ENCODE measurements at places on chromosomes 12 and 14.

DNA sequence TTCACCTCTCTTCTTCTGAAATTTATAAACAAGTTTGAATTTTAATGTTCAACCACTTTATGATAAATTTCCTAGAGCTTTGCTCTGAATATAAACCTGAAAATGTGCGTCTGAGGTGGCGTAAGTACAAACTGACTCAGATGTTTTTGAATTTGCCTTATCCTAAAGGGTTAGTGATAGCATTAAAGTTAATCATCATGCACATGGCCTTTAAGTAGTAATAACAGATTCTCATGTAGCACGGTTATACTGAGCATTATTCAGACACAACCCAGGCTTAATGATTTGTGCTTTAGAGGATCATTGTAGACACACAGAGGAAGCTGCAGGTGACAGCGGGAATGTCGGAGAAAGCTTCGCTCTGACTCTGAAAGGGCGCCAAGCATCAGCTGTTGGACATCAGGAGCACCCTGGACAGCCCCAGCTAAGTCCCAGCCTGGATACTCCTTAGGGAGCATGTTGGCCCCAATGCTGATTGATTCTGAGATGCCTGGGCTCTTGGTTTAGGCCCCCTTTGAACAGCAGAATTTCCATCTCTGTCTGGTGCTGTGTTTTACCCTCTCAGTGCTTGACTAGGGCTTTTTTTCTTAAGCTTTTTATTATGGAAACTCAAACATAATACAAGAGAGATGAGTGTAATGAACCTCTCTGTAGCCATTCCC, 91.1 kb downstream of the PLXNC1 start:
- DNase-seq, result no peak

DNA sequence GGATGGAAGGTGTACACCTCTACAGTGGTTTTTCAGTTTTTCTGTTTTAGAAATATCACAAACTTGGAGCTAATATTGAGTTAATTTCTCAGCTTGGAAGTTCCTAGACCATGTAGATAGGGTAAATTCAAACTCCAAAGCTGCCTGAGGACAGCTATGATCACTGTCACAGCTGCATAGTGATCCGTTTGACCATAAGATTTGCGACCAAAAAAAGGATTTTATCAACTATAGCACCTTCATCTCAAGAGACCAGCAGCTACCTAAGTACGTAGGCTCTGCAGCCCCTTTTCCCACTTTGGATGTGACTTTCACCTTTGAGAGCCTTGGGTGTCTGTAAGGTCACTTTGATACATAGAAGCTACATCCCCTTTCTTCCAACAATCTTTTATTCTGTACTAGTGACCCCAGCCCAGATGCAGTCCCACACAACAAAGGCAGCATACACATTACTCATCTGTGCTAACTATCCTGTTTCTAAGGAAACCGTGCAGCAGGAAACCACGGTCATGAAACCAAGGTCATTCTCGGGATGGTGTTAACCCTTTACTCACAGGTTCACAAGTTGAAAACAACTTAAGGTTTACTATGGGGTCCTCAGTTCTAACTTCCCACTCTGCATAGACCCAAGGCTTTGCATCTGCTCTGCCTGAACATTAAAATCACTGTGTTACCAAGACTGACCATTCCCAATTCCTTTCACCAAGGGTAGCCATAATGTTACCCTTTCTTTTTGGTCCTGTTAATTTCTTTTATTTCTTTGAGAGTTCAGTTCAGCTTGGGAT, 75.4 kb downstream of the IFT81 start:
- DNase-seq, result peak; percentile 29

- DNase-seq, result no peak
Measured at GRCh38 chr14:99006276-99006675, 265.7 kb downstream of the BCL11B start.

GRCh38 chr14:91089958-91090535, 23.8 kb upstream of the DGLUCY start:
- DNase-seq, result no peak

- no peak for DNase-seq
Measured at GRCh38 chr12:65522956-65523860, 244.7 kb downstream of the MSRB3 start.
